ENCODE measurements at places on chromosomes 1 and 21.

GRCh38 chr1:244436336-244437085 lies 15.2 kb downstream of the ADSS2 start:
- DNase-seq = no peak

DNA sequence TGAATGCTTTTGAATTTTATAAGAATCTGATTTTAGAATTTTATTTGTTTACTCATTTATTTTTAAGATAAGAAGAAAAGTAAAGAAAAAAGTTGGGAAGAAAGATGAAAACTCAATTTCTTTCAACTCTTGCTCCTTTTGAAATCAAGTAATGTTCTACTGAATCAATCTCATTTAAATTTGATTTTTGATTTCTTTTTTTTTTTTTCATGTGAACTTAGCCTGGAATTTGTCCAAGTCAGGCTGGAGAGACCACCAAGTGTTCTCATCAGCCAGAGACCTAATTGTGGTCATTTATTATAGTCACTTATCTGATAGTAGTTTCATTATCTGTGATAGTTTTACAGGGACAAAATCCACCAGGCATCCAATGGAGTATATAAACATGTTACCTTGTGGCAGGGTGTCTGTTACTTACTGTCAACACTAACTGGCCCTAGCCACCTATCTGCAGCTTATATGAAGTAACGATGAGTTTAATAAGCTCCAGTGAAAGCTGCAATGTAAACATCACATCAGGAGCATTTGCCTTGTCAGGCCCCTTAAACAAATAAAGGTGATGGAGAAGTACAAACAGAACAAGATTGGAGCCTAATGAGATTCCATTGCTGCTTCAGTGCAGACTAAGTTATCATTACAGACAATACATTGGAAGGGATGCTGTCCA lies 39.2 kb downstream of the HLX start:
- no peak for DNase-seq

- DNase-seq = no peak
Observed at GRCh38 chr1:235011064-235011598, 117.5 kb downstream of the TOMM20 start.

- no peak for DNase-seq
Observed at GRCh38 chr1:170544624-170545023, 12.7 kb downstream of the GORAB start.

- no peak for DNase-seq
Observed at GRCh38 chr1:6247651-6248050, 3.7 kb downstream of the HES3 start.

GRCh38 chr1:197733324-197733723 lies 42.0 kb downstream of the DENND1B start:
- DNase-seq = no peak

DNA sequence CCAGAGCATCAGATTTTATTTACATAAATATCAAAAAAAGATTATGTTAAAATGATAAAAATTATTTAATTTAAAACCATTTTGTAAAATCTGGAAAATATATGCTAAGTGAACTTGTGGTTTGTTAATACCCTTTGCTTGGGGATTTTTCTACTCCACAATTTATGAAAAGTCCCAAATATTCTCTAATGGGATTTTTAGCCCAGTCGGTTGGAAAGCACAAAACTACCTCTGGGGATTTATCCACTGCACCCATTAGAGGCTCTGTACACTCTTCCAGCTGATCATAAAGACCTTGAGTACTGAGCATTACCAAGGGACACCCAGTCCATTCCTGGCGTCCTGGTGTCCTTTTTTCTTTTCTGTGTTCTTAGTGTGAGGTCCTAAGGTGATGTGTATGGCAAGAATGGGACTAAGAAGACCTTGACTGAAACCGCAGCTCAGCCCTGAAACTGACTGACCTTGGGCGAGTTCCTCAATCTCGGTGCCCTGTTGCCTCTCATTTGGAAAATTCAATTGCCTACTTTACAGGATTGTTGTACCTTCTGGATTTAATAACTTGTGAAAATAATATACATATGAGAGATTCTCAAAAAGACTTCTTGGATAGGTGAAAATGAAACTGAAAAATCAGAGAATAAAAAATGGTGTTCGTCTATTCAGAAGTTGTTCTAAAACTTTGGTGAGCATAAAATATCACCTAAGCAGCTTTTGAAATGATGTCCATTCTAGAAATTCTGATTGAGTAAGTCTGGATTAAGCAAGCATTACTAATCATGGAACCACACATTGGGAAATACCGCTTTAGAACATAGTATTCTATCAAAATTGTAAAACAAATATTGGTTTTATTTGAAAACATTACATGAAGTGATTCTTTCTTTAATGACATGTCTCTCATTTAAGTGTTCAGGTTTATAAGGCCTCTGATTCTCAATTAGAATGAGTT lies 21.5 kb upstream of the SAMSN1 start:
- DNase-seq = no peak

GRCh38 chr1:65179148-65179547 lies 31.1 kb downstream of the AK4 start:
- no peak for DNase-seq

DNA sequence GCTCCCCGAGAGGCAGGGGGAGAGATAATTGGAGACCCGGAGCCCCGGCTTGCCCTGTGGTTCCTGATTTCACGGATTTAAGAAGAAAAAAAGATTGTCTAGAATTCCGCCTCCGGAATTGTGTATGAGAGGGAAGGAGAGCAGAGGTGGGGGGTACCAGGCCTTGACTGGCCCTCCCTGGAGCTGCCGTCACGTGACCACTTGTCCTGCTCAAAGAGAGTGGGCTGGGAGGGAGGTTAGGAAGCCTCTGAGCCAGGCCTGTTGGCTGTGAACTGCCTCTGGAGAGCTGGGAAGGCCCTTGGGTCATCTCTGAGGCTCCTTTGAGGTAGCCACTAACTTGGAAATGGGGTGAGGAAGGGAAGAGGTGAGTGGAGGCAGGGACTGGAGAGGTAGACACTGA lies 106.5 kb downstream of the GRIK3 start:
- no peak for DNase-seq

DNA sequence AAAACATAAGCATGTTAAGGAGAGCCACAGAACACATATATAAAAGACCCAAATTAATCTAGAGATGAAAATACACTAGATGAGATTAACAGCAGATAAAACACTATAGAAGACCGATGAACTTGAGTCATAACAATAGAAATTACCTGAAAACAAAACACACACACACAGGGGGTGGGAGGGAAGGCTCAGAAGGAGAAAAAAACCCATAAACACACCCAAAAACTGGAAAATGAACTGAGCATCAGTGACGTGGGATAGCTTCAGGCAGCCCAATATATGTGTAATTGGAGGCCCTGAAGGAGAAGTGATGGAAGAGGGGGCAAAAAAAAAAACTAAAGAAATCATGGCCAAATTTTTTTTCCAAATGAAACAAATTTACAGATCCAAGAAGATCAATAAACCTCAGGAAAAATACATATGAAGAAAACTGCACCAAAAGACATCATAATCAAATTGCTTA lies 11.4 kb downstream of the ALDH9A1 start:
- no peak for DNase-seq

All from DMS79 (cell line).